Sigmoid colon (tissue), 7 donors: ENCODE measurements at places on chromosomes 7 and 10. TPM values are rescaled to one million over a fixed set of nuclear protein-coding genes. Genes with fewer than 3 reads are reported as not detected.

DNA sequence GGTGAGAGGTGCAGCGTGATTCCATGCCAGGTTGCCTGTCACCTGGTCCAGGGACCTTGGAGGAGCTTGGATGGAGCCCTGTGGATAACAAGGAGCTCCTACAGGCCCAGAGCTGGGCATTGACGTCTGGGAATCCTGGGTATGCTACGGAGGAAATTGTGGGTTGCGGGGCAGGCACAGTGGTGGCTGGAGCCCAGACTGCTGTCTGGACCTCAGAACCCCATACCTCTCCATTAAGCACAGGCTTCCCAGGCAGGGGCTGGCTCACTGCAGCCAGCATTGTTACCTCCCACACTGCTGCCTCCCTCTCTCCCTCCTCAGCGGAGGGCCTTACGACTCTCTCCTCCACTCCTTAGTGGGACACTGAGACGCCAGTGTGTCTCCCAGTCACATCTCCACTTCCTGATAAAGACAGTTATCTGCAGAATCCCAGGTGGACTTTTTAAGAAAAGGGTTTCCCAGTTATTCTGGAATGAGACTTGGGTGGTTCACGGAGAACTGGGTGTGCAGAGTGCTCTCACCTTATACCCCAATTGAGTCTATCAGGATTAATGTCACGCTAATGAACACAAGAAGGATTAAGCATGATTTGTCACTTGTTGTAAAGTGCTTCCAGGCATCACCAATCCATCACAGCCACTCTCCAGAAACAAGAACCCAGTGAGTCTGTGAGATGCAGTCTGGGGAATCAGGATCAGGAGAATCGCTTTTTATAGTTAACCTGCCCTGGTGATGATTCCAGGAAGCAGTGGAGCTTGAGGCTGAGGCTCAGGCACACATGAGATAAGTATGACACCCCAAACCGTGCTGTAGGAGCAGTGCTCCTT lies 309.4 kb downstream of the RPS24 start:
- DNase-seq, result peak; percentile 43

- no peak for DNase-seq
Observed at GRCh38 chr10:42593284-42593683, 45.1 kb downstream of the ZNF33B start.

- DNase-seq, result no peak
Observed at GRCh38 chr10:75643944-75644692, 212.7 kb downstream of the LRMDA start.

DNA sequence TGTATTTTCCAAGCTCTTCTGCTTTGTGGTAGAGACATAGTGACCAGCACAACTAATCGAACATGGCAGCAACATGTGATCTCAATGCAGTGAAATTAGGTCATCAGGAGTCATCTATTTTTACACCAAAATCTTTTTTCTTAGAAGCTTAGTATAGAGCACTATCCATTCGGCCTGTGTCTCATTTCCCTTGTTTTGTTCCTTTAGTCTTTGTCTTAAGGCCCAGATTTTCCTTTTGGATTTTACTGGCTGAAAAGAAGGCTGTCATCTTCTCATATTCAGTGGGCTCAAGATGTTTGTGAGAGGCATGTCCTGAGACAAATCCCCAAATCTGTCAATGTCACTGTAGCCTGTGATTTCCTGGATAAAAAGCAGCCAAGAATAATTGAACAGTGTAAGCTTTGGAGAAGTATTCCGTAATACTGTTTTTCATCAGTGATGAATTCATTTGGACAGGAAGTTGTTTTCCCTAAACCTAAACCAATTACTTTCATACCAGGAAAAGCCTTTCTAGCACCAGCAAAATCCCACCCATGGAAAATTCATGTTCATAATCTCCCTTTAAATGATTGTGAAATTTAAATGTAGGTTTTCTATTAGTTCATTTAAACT lies 55.2 kb downstream of the MAGI2 start:
- DNase-seq, result no peak

- DNase-seq, result no peak
Observed at GRCh38 chr7:30168835-30169573, 34.2 kb downstream of the MTURN start.

DNA sequence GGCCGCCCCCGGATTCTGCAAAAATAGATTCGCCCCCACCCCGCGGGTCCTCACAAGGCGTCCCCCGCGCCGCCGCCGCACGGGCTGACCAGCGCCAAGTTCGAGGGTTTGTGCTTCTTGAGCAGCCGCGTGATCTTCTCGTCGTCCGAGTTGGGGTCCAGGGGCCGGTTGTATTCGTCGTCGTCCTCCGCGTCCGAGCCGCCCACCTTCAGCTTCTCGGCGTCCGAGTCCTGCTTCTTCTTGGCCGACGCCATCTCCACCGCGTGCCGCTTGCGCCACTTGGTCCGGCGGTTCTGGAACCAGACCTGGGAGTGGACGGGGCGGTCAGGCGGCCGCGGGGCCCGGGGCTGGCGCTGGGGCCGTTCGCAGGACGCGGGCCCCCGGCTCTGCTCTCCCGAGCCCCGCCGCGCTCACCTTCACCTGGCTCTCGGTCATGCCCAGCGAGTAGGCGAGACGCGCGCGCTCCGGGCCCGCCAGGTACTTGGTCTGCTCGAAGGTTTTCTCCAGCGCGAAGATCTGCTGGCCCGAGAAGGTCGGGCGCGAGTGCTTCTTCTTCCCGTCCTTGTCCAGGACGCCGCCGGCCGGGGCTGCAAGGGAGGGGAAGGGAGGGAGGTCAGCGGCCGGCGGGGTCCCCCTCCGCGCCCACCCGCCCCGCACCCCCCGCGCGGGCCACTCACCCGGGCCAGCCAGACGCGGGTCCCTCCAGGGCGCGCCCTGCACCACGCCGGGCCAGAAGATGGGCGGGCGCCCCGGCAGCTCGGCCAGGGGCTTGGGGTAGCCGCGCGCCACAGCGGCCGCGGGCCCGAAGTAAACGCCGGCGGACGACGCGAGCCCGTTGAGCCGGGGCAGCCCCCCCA lies 853 bp downstream of the NKX6-2 start:
- no peak for DNase-seq

- no peak for DNase-seq
Observed at GRCh38 chr10:52875336-52875735, 102.8 kb upstream of the MBL2 start.

DNA sequence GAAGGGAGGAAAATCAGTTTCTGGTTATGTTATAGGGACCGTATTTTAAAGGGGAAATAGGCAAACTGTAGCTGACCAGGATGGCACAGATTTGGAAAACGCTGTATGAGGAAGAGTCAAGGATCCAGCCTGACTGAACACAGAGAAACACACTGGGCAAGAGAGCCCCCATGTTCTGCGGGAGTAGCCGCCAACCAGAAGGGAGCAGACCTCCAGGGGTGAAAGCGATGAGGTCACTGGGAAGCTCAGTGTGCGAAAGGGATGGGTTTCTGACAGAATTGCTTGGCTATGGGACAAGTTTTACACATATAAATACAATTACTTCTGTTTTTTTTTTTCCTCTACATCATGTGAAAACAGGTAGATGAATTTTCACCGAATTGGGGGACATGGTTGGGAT lies 291.6 kb upstream of the PODXL start:
- DNase-seq, result no peak

DNA sequence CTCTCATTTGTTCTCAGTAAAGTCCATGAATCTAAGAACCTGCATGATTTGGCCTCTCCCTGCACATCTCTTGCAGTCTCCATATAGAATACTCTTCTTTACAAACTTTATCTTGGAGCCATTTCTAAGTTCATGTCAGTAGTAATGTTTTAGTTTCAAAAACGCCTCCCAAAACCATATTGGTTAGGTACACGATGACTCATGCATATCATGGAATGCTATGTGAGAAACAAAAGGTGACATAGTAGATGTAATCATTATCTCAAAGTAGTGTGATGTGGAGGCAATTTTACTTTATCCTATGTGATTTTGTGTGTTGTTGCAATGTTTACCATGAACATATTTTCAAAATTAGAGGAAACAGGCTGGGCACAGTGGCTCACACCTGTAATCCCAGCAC lies 520.7 kb downstream of the KCNMA1 start:
- no peak for DNase-seq

- DNase-seq, result no peak
Observed at GRCh38 chr7:77395626-77396025, 20.5 kb downstream of the GSAP start.

GRCh38 chr10:77590344-77591237 lies 47.0 kb downstream of the KCNMA1 start:
- peak; percentile 86 for DNase-seq

DNA sequence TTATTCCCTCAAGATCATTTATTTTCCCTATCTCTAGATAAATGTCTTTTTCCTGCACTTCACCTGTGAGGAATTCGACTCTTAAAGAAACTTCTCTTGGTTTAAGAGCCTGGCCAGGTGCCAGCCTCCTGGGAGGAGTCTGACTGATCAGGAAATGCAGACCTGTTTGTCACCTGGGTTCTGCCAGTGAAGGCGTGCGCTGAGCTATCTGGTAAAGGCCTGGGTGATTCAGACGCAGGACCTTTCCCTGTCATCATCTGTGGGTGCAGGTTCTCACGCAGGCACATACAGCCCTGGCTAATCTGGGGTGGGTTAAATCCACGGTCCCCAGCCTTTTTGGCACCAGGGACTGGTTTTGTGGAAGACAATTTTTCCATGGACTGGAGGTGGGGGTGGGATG lies 65.3 kb upstream of the AQP1 start:
- no peak for DNase-seq

DNA sequence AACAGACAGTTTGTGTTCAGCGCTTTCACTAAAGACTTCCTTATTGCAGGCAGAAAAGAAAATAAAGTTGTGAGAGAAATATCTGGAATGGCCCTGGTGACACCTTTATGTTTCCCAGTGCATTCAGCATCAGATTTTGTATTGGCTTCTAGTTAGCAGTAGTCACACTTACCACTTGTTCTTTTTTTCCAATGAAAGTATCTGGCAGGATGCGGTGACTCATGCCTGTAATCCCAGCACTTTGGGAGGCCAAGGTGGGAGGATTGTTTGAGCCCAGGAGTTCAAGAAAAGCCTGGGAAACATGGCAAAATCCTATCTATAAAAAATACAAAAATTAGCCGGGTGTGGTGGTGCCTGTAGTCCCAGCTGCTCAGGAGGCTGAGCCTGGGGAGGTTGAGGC lies 649.6 kb downstream of the LRMDA start:
- no peak for DNase-seq

DNA sequence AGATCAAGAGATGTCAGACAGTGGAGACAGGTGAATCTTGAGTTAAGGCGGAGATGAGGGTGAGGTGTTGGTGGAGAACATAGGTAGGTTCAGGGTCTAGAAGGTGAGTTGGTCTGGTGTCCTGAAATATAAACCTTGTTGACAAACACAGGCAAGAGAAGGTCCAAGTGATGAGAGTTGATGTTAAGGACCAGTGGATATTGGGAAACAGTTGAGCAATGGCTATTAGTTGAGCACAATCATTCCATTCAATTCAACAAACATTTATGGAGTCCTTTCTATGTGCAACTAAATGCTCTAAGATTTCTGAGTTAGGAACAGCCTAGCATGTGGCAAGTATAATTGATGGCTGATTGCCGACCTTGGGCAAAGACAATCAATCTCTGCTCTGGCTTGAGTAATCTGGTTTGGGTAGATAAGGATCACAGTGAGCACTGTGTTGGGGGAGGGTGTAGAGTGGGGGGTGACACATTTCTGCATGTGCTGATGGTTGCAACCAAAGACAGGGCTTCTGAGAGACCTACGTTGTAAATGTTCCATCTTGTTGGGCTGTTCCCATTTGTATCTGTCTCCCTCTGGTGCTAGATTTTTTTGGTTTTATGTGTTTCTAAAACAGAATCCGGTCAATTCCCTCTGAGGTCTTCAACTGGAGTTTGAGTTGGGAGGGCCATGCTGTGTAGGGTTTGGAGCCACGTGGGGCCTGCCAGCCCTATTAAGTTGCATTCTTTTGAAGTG lies 201.1 kb downstream of the BAMBI start:
- no peak for DNase-seq

- no peak for DNase-seq
Observed at GRCh38 chr10:106173838-106174237, 990.7 kb downstream of the SORCS1 start.

GRCh38 chr10:31853629-31854028 lies 75.0 kb downstream of the ARHGAP12 start:
- no peak for DNase-seq

DNA sequence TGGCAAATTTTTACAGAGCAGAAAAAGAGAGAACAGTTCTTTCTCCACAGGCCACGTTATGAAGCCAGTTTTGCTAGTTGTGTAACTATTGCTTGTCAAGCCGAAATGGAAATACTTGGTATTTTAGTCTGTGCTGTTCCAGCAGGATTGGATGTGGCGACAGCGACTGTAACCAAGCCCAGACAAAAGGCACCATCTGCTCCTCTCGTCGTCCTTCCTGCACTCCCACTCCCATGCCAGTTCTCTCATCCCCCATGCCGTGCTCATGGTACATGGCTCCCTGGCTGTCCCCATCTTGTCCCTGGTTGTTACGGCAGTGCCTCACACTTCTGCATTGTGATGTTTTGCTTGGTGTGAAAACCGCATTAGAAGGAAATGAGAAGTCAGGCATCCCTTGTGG lies 185.7 kb upstream of the FZD8 start:
- no peak for DNase-seq

DNA sequence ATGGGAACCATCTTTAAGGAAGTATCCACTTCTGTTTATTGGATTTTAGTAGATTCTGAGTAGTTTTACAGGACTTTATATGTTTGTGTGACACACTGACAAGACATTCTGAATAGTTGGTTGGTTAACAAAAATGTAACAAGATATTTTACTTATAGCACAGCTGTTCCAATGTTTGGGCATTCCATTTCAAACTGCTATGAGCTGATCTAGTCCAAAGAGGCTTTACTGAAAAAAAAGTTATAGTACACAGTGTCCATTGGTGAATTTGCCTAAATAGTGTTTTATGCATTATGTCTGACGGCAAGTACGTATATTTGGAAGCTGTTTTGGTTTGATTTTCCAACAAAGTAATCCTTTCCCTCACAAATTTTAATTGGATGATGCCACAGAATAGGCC lies 99.1 kb downstream of the SAMD9 start:
- no peak for DNase-seq

Gene OR2A12
- not detected for total RNA-seq

Gene PNLIPRP3
- total RNA-seq, result not detected

Gene GHRHR
- not detected for total RNA-seq

Gene CARD11
- total RNA-seq, result 0.14 TPM

Gene CTAGE8
- total RNA-seq, result 0.49 TPM

Gene AZGP1
- total RNA-seq, result 3.5 TPM

Gene KNDC1
- 0.16 TPM for total RNA-seq

Gene AMPH
- total RNA-seq, result 4.3 TPM

Gene MYH16
- total RNA-seq, result not detected

Gene PILRA
- total RNA-seq, result 5.0 TPM

Gene TMEM139
- not detected for total RNA-seq
